ENCODE measurements at places on chromosomes 4 and X.

- DNase-seq, result no peak
These were observed 759.2 kb downstream of the DMD start for GRCh38 chrX:32451954-32452695.

GRCh38 chr4:188892837-188893236, 753.6 kb downstream of the TRIML1 start:
- DNase-seq, result no peak

DNA sequence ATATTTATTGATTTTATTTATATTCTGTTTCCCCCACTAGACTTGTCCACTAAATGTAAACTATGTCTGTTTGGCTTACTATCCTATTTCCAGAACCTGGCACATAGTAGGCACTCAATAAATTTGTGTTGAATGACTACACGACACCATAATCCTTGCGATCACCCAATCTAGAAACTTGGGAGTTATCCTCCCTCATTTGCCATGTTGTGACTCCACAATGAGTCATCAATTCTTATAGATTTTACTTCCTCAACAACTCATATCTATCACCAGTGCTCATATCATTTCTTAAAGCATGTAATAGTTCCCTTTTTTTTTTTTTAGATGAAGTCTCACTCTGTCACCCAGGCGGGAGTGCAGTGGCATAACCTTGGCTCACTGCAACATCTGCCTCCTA, 39.9 kb upstream of the VAMP7 start:
- DNase-seq, result no peak

- no peak for DNase-seq
These were observed 159.5 kb downstream of the KLHL13 start for GRCh38 chrX:117957128-117957527.

- DNase-seq, result no peak
These were observed 424 bp upstream of the ZNF330 start for GRCh38 chr4:141220271-141220670.

GRCh38 chr4:10281996-10282395, 165.4 kb upstream of the WDR1 start:
- no peak for DNase-seq

DNA sequence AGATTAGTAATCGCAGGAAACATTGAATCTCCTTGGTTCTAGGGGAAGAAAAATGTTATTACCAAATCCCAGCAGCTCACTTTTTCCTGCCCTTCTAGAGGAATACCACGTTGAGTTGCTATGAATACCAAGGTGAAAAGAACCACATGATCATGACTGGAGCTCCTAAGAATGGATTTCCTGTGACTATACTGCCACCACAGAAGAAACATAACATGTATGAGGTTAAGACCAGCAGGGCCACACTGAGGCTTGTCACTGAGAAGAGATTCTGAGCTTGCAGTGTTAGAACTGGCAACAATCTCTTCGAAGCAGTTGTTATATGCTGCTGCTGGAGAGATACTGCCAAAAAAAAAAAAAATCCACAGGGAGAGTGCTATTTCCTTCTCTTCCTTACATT, 1235.3 kb downstream of the FSTL5 start:
- no peak for DNase-seq

DNA sequence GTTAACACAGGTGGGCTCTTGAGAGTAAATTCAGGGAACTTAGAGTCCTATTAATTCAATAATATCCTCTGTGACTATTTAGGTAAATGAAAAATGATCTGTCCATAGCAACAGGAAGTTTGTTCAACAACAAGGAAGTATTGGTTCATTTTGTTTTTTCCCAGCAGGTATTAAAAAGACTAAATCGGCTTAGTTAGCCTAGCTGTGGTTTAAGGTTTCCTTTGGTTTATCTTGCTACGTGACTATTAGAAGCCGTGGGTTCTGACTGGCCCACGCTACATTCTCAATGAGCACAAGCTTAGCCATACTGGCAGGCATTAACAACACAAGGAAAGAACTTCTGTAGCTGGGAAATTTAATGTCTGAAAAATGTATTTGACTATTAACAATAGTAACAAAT, 168.8 kb upstream of the HS3ST1 start:
- DNase-seq, result no peak

DNA sequence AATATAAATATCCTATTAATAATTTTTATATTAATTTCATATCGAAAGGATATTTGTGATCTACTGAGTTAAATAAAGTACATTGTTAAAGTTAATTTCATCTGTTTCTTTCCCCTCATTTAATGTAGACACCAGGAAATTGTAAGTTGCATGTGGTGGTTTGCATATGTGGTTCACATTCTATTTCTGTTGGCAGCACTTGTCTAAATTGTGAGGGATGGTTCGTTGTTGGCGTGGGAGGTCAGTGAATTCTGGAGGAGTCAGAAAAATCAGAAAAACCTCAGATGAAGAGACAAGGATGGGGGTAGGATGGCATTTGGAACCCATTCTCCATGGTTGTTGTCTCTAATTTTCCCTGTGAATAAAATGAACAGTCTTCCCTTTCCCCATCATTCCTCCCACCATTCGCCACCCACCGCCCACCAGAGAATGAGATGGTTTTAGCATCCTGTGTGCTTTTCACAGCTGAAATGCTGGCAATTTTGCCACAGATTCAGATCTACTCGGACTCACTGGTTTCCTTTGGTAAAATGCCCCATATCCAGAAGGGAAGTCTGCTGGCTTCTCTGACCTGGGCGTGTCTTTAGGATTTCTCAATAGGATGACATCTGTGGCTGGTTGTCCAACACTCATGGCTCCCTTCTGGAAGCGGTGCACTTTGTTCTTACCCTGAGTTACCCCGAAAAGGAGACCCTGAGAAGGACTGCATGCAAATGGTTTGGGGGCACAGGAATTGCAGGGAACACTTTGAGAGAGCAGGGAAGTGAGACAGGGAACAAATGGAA, 52.3 kb downstream of the LGI2 start:
- DNase-seq, result no peak

GRCh38 chr4:68630371-68630770, 40.1 kb downstream of the UGT2B15 start:
- DNase-seq, result no peak

GRCh38 chr4:164508771-164509170, 245.2 kb upstream of the SMIM31 start:
- no peak for DNase-seq
